CD4-positive, CD25-positive, alpha-beta regulatory T cell (primary cell): ENCODE measurements at places on chromosomes 16 and 17.

DNA sequence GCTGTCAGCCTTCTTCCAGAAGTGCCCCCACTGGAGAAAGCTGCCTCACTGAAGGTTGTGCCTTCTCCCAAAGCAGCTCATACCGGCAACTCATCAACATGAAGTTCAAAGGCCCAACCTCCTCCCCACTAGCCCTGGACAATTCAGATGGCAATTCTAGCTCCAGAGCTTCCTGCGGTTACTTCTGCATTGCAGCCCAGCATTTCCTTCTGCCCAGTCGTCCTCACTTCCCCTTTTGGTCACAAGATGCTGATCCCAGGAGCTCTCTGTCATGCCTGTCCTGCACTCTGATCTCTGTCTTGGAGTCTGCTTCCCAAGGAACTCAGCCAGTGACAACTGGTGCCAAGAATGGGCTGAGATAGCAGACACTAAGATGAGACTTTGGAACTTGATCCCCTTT is 178.2 kb upstream of the SOX9 start:
- no peak for DNase-seq

DNA sequence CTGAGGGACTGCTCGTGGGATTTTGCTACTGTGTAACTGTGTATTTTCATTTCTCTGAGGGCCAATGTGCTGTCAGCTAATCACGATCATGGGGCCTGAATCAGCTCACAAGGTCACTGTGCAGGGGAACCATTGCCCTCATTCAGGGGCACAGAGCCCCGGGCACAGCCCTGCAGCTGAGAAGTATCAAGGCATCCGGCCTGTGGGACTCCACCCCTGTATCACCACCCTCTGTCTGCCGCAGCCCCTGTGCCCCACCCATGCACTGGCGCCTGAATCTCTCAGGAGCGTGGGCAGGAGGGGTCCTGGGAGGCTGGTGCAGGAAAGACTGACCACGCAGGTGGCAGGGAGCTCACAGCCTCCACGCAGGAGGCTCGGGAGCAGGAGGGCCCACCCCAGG is 43.4 kb upstream of the RASD1 start:
- no peak for DNase-seq

DNA sequence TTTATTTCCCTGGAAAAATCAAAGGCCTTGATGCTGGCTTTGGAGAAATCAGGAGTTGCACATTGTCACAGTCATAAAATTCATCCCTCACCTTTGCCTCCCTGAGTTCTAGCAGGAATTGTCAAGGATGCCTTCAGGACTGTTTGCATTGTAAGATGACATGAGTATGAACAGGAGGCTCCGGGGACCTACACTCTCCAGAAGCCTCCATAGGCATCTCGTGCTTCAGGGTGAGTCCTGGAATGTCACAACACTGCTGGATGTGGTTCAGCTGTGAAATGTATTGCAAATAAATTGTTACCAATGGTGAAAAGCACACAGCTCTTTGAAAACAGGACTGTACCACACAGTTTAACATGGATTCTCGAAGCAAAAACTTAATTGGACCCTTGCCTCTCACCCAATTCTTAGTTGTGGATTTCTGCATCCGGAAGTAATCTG is 535.4 kb upstream of the C16orf82 start:
- DNase-seq, result no peak

DNA sequence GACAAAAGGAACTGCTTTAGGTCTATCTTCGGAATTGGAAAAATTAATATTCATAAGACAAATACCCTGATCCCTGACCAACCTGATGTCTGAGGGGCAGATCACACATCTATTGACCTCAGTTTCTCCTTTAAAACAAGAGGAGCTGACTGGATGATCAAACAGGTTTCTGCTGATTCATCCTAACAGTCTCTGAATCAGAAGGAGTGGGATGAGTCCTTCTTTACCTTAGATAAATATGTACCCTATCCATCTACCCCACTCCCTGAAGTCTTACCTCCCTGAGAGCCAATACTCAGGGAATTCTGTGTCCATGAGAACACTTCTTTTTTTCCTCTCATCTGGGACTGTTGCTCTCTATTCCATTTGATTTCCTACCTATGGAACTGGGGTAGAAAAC is 80.3 kb upstream of the CRHR1 start:
- no peak for DNase-seq
